ENCODE measurements at places on chromosomes 3 and 15.

DNA sequence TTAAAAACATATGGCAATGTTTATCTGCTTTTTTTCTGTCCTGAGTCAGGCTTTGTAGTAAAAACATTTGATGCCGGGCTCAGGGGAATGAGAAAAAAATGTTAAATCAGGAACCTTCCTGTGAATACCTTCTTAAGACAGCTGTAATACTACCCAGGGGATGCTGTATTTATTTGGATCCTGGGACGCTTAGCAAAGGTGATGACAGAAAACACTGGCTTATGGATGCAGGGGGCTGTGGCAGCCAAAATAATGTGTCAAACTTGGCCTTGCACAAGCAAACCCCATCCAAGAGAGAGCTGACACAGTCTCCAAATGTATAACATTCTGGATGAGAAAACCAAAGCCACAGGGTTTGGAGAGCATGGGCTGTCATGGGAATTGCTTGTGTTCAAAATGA lies 438.2 kb upstream of the PROK2 start:
- DNase-seq = no peak

DNA sequence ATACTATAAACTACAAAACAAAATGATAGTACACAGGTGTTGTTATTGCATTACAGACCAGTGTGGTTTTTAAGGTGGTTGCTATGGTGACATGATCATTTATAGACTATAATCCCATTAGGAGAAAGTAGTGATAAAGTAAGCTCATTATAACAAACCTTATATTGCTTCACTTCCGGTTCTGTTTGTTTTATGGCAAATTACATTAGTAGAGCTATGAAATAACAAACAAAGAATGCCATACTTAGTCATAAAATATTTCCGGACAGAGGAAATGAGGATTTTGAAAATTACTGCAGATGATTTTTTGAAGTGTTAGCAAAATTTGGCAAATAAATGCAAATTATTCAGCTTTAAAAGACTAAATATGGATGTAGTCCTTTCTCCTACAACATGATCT lies 640.4 kb upstream of the ARPP21 start:
- DNase-seq = no peak

DNA sequence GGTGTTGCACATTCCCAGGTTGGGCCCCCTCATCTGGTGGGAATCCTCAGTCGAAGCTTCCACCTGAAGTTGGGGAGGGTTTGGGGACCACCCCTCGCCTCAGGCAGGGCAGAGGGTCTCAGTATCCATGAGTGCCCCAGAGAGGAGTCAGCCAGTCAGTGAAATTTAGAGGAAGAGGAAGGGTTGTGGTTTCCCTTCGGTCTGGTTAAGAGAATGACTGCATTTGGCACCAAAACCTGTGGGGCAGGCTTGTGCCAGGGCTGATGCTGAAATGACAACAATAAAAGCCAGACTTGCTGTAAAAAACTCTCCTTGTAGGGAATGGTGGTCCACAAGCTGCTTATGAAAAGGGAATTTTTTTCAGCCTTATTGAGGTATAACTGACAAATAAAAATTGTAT lies 22.6 kb downstream of the LMCD1 start:
- no peak for DNase-seq

- DNase-seq = no peak
Measured at GRCh38 chr3:12287727-12288181, 1.1 kb upstream of the PPARG start.

DNA sequence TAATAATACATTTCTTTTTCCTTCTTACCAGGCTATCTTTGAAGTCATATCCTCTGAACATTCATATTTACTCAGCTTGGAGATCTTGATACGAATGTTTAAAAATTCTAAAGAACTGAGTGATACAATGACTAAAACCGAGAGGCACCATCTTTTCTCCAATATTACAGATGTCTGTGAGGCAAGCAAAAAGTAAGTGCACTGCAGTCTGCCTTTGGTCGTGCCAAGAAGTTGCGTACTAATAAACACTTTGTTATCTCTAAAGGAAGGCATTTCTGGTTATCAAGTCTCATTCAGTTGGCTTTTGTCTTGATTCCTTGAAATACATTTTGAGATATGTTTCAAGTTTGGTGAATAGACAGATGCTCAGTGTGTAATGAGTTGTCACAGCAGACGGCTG lies 31.6 kb downstream of the ARHGEF26 start:
- DNase-seq = peak; percentile 5

DNA sequence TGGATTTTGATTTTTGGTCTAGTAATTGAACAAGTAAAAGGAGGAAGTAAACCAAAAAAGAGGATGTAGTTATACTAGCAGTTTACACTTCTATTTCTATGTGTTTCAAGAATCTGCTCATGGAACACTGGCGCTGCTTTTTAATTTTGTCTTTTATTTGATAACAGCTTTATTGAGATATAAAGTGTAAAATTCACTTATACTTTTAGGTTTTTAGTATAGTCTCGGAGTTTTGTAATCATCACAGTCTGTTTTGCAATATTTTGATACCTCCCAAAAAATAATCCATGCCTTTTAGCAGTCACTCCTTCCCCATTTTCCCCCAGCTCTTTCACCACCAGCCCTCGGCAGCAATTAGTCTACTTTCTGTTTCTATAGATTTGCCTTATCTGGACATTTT lies 18.0 kb downstream of the UBE2E2 start:
- DNase-seq = no peak

DNA sequence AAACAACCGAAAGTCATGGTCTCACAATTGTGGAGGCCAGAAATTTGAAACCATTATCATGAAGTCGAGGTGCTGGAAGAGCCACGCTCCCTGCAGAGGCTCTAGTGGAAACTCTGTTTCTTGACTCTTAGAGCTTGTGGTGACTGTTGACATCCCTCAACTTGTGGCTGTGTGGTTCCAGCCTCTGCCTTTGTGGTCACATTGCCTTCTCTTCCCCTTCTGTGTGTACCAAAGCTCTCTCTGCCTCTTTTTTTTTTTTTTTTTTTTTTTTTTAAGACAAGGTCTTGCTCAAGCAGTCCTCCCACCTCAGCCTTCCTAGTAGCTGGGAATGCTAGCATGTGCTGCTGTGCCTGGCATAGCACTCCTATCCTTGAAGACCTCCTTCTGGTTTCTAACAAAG lies 48.7 kb upstream of the CRTC3 start:
- peak; percentile 26 for DNase-seq

- no peak for DNase-seq
Measured at GRCh38 chr3:185878920-185879319, 54.1 kb upstream of the IGF2BP2 start.

GRCh38 chr15:69983696-69984265 lies 113.9 kb downstream of the TLE3 start:
- DNase-seq = no peak

DNA sequence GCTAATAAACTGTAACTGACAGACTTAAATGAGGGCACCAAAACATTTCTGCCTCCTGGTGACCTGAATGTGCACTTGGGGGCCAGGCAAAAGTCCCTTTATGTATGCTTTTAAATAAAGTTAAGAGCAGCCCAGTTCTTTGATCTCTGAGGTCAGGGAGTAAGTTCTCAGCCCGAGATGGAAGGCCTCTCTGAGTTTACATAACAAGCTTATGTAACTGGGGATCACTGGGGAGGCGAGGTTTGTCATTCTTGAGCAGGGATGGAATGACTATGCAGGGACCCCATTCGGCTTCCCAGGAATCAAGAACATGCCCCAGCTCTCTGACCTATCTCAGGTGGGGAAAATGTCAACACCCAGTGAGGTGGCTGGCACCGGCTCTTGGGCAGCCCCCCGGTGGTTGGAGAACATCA lies 198.7 kb upstream of the BHLHE40 start:
- DNase-seq = no peak

- peak; percentile 39 for DNase-seq
Measured at GRCh38 chr15:88467935-88468528, 524 bp downstream of the MRPS11 start.

- peak; percentile 8 for DNase-seq
Measured at GRCh38 chr15:100759698-100760356, 119.8 kb upstream of the ALDH1A3 start.

DNA sequence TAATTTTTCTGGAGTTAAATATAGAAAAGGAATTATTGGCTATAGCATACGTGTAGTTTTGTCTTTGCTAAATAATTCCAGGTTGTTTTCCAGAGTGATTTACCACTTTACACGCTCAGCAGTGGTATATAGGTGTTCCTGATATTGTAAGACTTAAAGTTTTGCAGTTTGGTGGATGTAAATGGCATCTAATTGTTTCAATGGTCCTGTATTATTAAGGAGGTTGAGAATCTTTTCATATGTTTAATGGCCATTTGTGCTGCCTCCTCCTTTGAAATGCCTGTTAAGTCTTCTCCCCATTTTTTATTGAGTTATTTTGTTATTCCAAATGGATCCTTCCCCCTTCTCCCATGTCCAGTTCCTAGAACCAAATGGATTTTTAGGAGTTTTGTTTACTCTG lies 26.4 kb upstream of the P4HTM start:
- no peak for DNase-seq

GRCh38 chr3:197350446-197350845 lies 52.0 kb upstream of the DLG1 start:
- no peak for DNase-seq

GRCh38 chr3:12901623-12902045 lies 60.3 kb upstream of the RPL32 start:
- DNase-seq = peak; percentile 21

DNA sequence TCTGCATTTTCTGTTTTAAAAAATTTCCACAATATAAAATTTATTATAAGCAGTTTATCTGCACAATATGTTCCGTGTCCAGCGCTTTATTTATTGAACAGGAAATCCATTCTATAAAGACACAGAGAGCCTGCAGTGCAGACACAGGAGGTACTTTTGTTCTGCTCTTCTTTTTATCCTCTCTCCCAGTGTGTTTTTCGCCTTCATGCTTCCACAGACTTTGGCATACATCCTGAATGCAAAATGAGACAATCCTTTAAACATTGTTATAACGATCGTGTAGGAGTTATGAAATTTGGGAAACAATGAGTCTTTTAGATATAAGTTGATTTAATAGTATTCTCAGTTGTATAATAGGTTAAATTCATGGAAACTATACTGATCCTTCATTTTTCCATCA lies 749.2 kb downstream of the NAALADL2 start:
- DNase-seq = no peak

GRCh38 chr3:131568460-131568859 lies 65.7 kb upstream of the MRPL3 start:
- no peak for DNase-seq

- no peak for DNase-seq
Measured at GRCh38 chr3:194300382-194300758, 50.8 kb downstream of the CPN2 start.

GRCh38 chr3:14218355-14218754 lies 39.7 kb downstream of the LSM3 start:
- DNase-seq = no peak

DNA sequence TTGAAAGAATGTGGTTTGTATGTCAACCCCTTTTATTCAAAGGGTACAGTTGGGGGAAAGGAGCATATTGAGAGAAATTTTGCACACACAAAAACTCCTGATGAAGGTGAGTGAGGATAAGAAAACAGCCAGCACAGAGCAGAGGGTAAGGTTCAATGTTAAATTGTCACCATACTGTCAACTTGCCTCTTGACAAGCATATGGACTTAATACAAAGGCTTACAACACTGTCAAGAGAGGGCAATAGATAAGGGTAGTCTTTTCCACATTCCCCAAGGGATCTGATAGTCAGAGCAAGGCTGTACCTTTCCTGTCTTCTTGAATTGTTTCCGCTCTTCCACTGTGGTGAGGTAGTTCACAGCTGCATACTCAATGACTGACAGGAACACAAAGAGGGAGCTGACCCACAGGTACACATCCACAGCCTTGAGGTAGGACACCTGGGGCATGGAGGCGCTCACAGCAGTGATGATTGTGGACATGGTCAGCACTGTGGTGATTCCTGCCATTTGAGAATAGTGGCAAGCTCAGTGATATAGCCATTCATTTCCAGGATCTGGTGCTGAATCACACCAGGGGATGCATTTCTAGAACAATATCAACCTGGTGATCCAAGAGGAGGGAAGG lies 20.4 kb upstream of the RIOX2 start:
- no peak for DNase-seq

GRCh38 chr15:88401251-88401995 lies 65.8 kb downstream of the MRPL46 start:
- DNase-seq = no peak

- no peak for DNase-seq
Measured at GRCh38 chr3:149336925-149337324, 3.5 kb upstream of the TM4SF18 start.

- DNase-seq = no peak
Measured at GRCh38 chr3:89783341-89783927, 676.0 kb downstream of the EPHA3 start.

GRCh38 chr15:41304149-41304770 lies 28.1 kb downstream of the OIP5 start:
- DNase-seq = peak; percentile 62

- DNase-seq = no peak
Measured at GRCh38 chr15:34456658-34457057, 19.1 kb upstream of the GOLGA8A start.

- DNase-seq = no peak
Measured at GRCh38 chr3:184568924-184569829, 7.6 kb downstream of the EPHB3 start.

GRCh38 chr3:45506084-45506483 lies 88.5 kb upstream of the LIMD1 start:
- DNase-seq = no peak

- no peak for DNase-seq
Measured at GRCh38 chr3:38964204-38964603, 87.5 kb downstream of the SCN11A start.

- DNase-seq = no peak
Measured at GRCh38 chr3:41236228-41236627, 36.9 kb downstream of the CTNNB1 start.

GRCh38 chr3:156010829-156011228 lies 109.5 kb upstream of the KCNAB1 start:
- no peak for DNase-seq

- no peak for DNase-seq
Measured at GRCh38 chr3:147672436-147672835, 263.3 kb downstream of the ZIC1 start.

DNA sequence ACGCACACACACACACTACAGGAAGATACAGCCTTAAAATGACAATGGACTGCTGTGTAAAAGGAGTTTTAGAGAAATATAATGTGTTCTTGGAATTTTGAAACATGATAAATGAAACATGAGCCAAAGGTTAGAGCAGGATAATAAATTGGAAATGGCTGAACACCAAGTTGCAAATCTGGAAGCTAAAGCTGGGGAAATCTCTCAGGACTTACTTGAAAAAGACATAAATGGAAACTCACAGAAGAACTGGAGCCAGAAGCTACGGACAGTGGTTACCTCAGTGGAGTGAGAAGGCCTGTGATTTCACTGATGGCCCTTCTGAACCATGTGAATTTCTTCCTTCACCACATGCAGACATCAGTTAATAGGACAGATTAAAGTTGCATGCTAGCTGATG lies 37.3 kb upstream of the ATP10A start:
- no peak for DNase-seq
